ENCODE measurements at places on chromosomes 7 and 10.

DNA sequence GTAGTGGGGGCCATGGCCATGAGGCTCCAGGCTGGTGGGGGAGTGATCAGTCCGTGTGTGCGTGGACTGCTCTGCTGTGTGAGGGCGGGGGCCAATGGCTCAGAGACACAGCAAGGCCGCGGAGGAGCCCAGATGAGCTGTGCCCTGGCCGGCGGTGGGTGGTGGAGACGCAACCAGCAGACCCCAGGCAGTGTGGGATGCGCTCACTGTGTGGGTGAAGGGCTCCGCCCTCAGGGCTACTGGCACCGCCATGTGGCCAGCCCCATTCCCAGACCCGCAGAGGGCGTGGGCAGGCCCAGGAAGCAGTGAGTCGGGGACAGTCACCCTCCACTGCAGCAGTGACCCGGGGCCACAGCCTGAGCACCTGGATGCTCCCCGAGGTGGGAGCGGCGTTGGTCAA is 9.1 kb downstream of the NKX6-2 start:
- DNase-seq, result no peak

DNA sequence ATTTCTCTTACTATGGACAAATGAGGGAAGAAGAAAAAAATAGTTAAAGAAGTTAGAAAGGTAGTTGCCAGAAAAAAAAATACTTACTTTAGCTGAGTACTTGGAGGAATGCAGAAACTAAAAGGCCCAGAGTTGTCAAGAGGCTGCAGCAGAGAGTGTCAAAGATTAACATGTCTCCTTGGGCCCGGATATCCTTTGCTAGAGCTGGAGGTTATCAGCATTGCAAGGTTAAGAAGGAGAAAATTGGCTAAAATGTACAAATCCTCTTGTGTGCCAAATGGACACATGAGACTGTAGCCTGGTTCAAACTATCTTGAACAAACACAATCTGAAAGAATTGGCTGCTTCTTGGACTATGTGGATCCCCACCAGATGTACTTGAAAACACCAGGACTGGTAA is 377.0 kb downstream of the SEMA3D start:
- DNase-seq, result no peak

GRCh38 chr10:110516815-110517492 is 19.2 kb downstream of the DUSP5 start:
- no peak for DNase-seq

- no peak for DNase-seq
These were observed 259.8 kb upstream of the TCERG1L start for GRCh38 chr10:131571346-131571745.

- DNase-seq, result no peak
These were observed 14.3 kb downstream of the GALNT17 start for GRCh38 chr7:71145906-71146901.

DNA sequence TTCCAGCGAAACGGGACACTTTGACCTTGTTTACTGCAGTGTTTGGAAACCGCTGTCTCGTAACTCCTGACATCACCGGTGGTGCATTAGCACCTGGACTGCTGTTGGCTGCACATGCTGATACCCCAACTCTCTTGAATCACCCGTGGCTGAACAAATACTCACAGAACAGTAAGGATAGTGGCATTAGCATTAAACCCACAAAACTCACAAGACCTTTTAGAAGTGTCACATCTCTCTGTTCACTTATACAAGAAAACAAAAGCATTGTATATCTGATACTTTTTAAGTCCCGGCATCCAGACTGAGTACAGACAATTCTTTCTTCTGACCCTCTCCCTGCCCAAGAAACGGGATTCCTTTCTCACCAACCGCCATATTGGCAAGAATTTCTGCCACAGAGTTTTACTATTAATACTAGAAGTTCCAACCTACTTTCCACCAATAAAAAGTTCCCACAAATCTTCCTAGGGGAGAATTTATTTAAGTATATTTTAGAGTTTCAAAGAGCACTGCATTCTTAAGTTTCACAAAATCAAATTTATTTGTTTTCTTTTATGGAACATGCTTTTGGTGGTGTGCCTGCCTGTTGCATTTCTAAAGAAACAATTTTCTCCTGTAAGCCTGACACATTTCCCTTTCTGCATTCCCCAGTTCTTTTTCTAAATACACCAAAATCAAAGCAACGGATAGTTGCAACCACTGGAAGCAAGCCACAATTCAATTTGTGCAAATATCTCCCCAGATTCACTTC is 208.4 kb upstream of the KLF14 start:
- DNase-seq, result no peak

GRCh38 chr10:3465406-3465891 is 292.9 kb upstream of the PITRM1 start:
- DNase-seq, result no peak

GRCh38 chr10:116097239-116097784 is 175.7 kb downstream of the GFRA1 start:
- DNase-seq, result no peak

DNA sequence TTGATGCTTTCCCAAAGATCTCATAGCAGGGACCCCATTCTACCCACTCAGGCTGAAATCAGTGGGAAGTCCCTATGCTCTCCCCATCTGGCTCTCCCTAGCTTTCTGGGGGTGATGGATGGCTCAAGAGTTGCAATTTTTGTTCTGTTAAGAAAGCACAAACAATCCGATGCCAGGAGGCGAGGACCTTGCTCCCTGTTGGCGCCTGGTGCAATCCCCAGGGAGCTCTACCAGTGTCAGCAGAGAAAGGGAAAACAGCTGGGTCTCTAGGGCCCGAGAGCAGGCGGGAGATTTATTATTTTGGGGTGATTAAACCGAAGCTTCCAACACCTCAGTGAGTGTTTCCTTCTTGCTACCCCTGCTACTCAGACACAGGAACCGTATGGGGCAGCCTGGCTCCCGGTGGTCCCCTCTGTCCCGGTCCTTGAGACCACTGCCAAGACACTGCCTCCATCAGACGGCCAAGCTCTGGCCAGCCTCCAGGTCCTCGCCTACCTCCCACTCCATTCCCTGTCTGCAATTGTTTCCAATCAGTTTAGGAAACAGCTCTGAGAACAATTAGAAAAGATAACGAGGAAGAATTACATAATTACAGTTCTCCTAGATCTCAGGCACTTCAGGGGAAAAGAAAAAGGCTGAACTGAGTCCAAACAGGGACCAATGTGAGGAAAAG is 147.9 kb downstream of the PLXNA4 start:
- DNase-seq, result no peak

DNA sequence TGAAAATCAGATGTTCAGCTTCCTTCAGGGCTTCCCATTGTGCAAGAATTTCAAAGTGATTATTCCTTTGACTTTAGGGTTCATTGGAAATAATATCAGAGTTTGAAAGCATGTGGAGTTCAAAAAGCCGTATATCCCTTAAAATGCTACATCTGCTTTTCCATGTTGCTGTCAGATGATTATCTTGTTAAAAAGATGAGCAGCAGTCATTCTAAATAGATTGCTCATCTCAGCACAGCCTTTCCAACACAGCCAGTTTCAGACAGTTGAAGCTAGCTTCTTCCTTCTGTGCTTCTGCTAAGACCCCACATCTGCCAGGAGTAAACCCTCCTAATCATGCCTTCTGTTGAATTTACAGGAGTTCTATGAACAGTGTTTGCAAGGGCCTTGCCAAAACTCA is 204.4 kb upstream of the PTER start:
- no peak for DNase-seq

Measured in NCI-H510A treated with DMSO at 0.1 percent for 48 hours (cell line).